ENCODE measurements at places on chromosomes 6 and 20.

- DNase-seq: no peak
These were observed 40.2 kb upstream of the CD83 start for GRCh38 chr6:14077193-14077867.

DNA sequence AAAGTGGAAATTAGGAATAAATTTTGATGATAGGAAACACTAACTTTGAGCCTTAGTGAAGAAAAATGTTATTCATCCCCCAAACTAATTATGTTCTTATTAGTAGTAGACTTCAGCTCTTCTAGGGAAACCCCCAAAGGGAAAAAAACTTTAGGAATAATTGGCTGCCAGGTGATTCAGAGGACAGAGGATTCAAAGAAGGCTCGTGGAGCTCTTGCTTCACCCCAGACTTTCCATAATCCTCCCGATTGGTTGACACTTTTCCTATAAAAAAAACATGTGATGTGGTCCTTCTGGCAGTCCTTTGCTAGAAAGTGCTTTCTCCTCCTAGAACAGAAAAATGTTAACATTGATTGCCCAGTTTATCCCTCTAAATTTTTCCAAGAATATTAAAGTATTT is 5.6 kb upstream of the CCDC170 start:
- DNase-seq: no peak

DNA sequence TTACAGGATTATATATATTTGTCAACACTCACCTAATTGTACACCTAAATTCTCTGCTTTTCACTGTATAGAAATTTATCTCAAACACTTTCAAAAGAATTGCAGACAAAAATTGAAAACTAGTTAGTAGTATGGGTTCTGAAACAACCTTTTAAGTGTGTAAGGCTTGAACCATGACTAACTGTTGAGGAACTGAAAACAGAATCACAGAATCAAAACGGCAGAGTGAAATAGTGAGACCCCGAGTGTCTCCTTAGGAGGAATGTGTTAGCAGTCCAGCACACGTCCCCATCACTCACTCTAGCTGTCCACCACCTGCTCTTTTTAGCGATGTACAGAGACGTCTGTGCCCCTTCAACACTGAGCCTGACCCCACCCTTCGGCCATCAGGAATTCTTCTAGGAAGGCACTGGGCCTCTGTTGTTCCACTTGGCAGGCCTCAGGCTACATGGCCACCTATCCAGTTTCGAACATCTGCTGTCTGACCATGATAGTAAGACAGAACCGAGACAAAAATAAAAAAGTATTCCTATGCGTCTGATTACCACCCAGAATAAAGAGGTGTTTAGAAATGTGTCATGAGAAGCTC is 227.4 kb downstream of the C6orf118 start:
- no peak for DNase-seq

DNA sequence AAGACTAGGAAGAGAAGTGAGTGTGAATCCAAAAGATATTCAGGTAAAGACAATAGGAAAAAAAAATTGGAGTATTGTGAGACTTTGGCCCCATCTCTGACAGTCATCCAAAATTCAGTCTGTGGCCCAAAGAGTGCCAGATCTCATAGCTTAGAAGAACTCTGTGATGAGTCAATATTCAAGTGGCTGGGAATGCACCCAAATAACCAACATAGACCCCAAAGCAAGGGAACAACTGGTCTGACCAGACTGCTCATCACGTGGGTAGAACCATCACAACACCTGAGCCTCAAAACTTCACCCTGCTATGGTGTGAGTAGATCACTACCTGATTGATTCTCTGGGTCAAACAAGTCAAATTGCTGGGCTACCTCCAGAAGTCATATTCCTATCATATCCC is 51.1 kb upstream of the TRDN start:
- DNase-seq: no peak

GRCh38 chr6:106315765-106316374 is 9.7 kb downstream of the ATG5 start:
- no peak for DNase-seq

- no peak for DNase-seq
These were observed 381.6 kb downstream of the GJA1 start for GRCh38 chr6:121816906-121817540.

DNA sequence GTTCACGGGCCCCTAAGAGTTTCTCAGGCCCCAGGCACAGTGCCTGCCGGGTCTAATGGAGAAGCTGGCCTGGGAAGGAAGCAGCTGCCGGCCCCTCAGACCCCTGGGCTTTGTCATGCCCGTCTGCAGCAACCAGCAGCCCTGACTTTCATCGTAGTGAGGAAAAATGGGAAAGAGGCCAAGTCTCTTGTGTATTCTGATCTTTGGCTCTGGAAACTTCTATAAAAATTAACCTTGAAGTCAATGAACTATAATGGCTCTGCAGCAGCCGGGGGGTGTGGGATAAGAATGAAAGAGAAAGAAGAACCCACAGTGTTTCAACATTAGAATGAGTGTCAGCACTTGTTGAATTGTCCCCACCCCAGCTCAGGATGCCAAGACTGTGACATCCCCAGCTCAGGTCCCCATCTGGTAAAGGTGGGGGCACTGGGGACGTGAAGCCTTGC is 12.9 kb downstream of the TGM2 start:
- DNase-seq: no peak

DNA sequence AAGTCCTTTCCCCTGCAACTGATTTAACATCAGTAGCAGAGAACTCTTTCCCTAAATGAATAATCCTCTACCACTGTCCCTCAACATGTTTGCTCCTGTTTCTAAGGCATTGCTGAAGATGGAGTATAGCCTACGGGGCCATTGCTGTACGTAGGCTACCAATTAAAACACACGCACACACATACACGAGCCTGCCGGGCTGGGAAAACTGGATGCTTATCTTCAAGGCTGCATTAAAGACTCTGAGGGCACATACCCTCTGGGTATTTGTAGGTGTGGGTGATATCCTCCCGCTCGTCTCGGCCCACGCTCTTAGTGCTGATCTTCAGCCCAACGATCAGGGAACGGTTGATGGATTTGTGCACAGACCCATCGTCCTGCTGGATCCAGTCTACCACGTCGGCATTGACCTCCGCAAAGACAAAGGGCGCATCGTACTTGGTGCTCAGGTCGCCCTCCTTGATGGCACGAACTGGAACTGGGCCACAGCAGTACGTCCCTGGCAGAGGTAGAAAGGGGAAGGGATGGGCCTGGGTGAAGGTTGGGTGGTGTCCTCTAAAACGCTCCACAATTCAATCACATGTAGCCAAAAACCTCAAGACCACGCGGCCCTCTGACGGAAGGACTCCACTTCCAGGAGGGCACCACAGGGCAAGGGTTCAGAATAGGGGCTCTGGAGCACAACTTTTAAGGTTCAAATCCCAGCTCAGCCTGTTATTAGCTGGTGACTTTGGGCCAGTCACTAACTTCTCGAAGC is 25.7 kb downstream of the TGM2 start:
- no peak for DNase-seq

DNA sequence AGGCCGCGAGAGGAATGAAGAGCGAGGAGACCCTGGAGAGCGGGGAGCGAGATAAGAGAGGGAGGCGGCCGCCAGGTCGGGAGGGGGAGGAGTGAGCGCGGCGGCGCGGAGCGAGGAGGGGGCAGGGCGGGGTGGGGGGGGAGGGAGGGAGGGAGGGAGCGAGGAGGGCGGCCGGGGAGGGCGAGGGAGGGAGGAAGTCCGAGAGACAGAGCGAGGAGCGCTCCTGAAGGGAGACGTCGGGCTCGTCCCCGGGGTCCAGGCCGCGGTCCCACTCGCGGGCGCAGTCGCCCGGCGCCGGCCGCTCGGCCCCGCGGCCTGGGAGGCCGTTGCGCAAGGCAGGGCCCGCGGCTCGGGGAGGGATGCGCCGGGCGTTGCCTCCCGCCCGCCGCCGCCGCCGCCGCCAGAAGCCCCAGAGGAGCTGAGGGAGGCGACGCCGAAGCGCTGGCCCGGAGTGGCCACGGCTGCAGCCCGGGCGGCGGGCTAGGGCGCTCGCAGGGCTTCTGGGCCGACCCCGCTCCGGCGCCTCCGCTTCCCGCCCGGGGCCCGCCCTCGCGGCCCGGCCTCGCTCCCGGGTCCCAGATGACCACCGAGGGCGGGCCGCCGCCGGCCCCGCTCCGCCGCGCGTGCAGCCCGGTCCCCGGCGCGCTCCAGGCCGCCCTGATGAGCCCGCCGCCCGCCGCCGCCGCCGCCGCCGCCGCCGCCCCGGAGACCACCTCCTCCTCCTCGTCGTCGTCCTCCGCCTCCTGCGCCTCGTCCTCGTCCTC is at the start of gene FOXF2:
FOXF2 (plus strand) TSS at position 208 of the 764 bp plus-strand sequence; CDS start at position 580, 372 bp downstream.
- no peak for DNase-seq

- DNase-seq: no peak
These were observed 103.0 kb downstream of the BCKDHB start for GRCh38 chr6:80209430-80209829.

GRCh38 chr6:68628161-68628560 is 6.9 kb upstream of the ADGRB3 start:
- no peak for DNase-seq

DNA sequence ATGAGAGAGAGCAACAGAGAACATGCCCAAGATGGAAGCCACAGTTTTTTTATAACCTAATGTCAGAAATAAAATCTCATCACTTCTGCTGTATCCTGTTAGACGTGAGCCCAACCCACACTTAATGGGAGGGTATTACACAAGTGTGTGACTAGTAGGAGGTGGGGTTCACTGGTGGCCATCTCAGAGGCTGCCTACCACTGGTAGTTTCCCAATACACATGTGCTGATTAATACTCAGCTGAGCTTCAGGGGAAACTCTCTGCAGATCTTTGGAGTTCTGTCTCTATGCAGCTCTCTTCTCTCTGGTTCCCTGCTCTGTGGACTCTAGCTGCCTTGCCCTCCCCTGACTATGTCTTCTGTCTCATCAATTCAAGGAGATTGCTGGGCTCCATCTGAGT is 35.7 kb downstream of the CNBD2 start:
- DNase-seq: no peak

DNA sequence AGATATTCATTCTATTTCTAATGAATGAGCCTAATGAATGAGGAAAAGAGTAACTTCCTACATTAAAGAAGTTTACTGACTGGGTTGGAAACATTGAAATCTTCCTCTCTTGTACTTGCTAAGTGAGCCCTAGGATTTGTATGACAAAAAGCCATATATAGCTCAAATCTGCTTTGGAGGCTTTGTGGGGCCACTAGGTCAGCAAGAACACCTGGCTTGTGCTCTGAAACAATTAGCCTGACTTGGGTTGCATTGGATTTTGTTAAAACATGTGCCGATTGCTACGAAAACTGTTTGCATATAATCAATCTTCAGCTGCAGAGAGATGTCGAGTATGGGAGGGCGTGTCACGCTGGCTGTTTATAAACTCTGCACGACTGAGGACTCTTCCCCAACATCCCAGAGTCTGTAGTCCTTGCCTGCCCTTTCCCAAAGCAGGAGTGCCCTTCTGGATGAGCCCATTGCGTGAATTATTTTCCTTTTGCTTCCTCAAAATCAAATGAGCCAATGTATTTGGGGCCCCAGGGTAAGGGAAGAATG is 684.8 kb downstream of the DHX35 start:
- DNase-seq: no peak

DNA sequence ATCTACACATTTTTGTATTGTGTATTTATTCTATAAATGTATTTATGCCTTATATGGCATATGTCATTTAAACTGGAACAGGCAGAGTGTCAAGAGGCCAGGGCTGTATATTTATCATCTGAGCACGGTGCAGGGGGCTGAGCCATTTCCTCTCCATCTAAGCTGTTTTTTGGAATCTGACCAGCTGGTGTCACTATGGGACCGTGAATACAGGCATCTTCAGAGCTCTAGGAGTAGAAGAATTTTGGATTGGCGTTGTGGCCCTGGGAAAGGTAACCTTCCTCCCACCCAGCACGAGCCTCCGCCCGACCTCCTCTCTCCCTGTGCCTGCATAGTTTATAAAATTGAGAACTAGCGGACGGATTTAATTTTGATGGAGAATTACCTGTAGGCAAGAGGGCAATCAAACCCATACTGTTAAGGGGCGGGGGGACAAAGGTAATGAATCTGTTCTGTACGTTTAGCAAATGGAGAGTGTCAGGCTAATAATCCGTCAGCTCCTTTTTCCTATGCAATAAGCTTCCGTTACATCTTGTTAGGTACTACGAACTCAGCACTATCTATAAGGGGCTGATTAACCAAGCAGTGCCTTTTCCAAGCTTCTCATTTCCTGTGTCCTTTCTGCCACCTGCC is 29.0 kb upstream of the EEF1E1 start:
- no peak for DNase-seq

- DNase-seq: no peak
These were observed 8.8 kb upstream of the MAPRE1 start for GRCh38 chr20:32810941-32811340.

- DNase-seq: no peak
These were observed 2.9 kb upstream of the MDFI start for GRCh38 chr6:41635365-41635764.

- no peak for DNase-seq
These were observed 79.3 kb downstream of the TCP11 start for GRCh38 chr6:35061651-35062410.

GRCh38 chr6:94341173-94341572 is 921.8 kb upstream of the EPHA7 start:
- no peak for DNase-seq

DNA sequence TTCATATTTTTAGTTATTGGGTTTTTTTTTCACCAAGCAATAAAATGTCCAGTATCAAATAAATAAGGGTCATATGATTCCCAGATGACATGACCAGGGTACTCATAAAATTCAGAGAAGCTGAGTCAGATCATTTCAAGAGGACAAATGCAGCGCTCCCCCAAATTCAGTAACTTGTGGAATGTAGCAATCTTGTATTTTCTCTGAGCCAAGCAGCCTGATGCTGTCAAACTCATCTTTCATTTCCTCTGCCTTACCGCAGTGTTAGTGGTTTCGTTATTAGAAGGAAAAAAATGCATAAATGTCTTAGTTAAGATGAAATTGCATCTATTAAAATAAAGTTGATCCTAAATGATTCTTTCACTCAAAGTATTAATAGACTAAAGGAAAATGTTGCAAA is 57.8 kb upstream of the EDN1 start:
- no peak for DNase-seq

GRCh38 chr6:29510202-29510601 is 22.4 kb upstream of the MAS1L start:
- DNase-seq: no peak

DNA sequence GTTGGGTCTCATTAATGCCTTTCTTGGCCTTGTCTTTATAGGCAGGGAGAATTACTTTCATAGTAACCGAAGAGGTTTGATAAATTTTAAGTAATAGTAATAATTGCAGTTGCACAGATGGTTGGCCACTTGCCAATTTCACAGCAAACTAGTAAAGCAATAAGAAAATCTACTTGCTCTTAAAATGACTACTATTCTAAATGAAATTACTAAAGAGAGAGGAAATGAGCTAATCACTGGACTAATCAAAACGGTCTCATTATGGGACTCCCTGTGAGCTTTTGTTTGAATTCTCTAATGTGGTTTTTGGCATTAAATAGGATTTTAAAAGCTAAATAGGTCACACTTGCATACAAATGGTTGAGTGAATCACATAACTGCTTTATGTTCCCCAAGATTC is 227.4 kb upstream of the PLN start:
- no peak for DNase-seq

Measured in GOT3 (cell line).